Activated CD4-positive, CD25-positive, alpha-beta regulatory T cell (primary cell): ENCODE measurements at places on chromosomes 6 and 20.

- DNase-seq, result no peak
These were observed 934.3 kb downstream of the GRIK2 start for GRCh38 chr6:102327697-102328225.

- DNase-seq, result no peak
These were observed 10.0 kb upstream of the SIRPG start for GRCh38 chr20:1667502-1668085.

- DNase-seq, result no peak
These were observed 802.4 kb downstream of the PHF3 start for GRCh38 chr6:64437996-64438395.

DNA sequence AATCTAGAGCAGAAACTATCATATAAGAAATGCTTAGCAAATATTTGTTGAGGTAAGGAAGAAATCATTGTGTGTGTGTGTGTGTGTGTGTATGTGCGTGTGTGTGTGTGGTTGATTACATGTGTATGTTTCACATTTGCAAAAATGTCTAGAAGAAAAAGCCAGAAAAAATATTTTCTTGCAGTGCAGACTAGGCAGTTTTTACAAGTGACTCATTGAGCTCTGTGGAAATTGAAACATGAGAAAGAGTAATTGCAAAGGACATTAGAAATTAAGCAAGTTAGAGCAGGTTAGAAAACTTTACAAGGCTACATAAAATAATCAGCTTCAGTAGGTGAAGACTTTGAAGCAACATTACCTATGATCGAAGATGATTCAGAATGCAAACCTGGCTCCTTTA is 669.0 kb upstream of the EYS start:
- no peak for DNase-seq

DNA sequence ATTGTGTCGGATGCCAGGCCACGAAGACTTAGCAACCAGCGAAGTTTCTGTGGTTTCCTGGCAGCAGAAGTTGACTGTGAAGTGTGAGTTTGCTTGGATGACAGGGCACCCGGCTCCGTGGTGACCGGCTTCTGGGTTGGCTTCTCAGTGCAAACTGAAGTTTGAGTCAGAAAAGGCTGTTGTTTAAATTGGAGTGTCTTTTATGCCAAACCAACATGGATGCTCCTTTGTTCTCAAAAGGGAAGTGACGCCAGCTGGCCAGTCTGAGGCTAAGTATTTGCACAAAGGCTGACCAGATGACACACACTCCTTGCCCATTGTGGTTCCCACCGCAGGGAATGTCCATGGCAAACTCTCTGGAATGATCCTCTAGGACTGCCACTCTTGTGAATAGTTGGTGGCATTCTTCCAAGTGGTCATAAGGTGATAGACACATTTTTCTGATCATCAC is 164.8 kb upstream of the QKI start:
- DNase-seq, result no peak

DNA sequence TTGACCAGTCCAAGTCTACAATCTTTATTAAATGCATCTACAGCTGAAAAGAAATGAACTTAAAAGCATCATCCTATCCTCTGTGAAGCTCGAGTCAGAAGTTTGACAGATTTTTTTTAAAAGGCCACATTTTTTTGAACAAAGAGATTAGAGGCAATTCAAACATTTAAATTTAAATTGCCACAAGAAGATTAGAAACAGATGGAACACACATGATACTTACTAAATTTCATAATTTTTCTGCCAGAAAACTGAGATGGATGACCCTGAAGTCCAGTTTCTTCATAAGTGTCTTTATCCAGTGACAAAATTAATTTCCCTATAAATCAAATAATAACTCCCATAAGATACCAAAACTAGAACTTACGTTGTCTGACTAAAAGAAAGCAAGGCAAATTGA is 4.3 kb downstream of the RPP40 start:
- DNase-seq, result no peak

GRCh38 chr20:12535770-12536169 is 473.0 kb upstream of the SPTLC3 start:
- DNase-seq, result no peak

DNA sequence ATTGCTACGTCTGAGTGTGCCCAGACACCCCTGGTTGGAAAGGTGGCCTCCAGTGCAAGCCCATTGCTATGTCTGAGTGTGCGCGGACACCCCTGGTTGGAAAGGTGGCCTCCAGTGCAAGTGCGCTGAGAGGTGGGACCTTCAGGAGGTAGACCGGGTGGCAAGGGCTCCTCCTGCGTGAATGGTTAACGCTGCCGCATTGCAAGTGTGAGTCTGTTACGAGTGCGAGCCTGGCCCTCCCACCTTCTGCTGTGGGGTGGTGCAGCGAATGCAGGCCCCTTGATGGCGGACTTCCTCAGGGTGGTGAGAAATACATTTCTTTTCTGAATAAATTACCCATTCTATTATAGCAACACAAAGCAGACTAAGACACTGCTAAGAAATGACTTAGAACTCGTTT is 208.8 kb downstream of the DLL1 start:
- DNase-seq, result no peak

DNA sequence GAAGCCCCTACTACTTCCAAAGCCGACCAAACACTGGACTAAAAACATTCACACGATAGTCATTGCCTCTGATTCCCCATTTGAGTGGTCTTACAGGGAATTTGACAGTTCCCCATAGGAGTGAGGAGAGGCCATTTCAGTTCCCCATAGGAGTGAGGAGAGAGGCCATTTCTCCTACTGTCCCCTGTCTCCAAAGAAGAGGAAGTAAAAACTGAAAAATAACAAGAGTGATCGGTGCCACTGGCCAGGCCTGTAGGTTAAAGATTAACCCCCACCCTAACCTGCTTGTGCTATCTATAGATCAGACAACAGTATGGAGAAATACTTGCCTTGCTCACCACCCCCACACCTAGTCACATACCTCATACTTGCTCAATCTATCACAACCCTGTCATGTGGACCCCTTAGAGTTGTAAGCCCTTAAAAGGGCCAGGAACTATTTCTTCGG is 204.0 kb upstream of the MOCS1 start:
- no peak for DNase-seq

DNA sequence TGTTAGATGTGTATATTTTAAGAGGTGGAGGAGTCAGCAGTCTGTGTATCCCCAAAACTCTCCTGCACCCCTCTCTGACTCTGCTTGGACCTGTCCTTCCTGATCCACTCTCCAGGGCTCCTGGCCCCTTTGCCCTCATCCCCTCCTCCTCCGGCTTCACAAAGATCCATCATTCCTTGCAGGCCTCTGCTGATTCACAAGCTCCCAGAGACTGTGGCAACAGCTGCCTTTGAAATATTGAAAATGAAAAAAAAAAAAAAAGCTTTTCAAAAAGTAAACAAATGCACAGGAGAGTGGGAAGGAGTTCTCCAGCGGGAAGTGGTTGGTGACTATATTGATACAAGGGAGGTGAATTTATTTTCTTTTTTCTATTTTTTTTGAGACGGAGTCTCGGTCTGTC is 330.2 kb upstream of the SULF2 start:
- no peak for DNase-seq

DNA sequence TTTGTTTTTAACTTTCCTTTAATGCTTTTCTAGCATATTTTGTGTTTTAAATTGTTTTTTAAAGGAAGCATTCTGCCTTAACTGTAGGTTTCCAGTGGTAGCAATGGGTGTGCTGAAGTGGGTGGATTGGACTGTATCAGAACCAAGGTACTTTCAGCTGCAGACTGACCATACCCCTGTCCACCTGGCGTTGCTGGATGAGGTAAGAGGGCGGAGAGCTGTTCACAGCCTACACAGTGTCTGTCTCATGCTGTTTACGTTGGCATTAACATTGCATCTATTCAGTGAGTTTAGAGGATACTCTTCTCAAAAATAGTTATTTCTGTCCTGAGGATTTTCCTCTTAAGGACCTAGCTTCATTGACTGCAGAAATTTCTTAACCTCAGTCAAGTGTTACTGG is 11.9 kb downstream of the NELFCD start:
- no peak for DNase-seq

DNA sequence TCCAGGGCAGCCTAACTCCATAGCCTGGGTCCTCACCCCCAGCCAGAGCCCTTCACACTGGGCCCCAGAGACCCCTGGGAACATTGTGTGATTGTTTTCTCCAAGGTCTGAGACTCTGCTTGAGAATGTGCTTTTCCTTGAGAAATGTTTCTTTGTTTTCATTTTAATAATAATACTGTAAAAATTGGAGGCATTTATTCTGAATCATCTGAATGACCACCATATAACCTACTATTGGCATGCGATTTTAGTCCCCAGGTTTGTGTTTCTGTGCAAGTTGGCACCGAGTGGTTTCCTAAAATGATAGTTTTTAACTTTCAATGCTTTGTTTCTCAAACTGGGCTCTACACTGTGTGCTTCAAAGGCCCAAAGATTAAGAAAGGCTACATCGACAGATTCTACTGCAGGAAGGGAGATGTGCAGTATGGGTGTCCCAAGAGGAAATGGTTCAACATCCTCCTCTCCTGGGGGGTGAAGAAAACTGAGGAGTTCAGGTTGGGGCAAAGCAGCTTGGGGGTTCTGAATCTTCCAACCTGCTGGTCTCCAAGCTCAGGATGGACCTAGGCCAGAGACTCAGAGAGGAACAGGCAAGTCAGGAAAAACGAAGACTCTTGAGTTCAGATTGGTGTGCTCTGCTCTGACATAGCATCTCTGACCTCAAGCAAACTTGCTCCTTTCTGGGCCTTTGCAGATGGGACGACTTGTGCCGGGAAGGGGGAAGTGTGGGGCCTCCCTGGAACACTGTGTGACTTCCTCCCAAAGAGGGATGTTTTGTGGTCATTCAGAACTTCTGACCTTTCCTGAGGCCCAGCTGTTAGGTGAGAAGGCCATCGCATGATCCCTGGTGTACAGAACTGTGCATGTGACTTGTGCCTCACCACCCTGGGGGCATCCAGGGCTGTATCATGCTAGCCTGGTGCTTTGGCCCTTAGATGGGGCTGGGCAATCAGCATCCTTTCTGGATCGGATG is 31.0 kb downstream of the DAAM2 start:
- DNase-seq, result no peak

DNA sequence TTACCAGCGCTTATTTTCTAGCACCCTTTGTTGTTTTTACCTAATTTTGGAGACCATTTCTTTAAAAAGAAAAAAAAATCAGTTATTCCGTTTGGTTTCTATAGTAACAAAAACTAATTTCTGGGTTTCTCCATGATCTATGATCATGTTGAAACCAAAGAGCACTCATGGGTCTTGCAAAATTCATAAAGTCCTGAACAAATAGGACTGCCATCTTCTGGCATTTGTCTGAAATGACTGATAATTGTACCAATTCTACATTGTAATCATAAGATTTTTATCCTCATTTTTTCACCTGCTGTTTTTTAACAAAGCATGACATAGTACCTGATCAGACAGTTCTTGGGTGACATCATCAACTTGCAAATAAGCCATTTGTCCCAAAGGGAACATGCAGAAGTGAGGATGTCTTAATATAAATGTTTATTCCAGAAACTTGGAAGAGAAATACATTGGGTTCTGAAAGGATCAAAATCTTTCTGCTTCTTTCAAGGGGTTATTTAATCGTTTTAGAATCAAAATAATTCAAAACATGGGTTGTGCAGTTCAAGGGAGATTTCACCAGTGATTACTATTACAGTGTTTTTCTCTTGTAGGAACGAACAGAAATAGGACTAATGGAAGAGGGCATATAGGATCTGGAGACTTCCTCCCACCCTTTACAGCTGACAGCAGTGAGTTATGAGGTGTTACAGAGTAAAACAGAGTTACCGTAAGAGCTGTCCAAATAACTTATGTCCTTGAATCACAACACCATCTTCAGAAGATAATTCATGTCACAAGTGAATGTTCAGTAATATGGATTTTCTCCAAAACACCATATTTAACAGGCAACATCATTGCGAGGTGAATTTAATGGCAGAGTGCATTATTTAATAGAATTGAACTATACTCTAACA is 87.1 kb upstream of the GJE1 start:
- DNase-seq, result no peak

GRCh38 chr6:139311831-139312230 is 20.0 kb upstream of the TXLNB start:
- DNase-seq, result no peak

- no peak for DNase-seq
These were observed 69.1 kb downstream of the TMEM244 start for GRCh38 chr6:129792049-129792448.

DNA sequence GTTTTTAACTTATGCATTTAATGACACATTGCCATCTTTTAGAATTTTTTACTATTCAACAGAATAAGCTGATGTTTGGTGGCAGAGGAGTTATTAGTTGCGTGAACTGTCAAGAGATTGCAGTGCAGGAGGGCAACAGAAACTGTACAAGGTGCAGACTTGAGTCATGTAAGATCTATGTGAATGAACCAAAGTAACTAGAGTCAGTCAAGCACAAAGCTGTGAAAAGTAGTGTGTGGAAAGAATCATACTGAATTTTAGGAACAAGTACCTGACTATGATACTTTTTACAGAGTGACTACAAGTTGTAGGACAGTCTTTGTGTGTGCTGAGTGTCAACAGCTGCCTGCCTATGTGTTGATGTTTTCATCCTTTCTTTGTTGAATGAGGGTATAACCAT is 2.7 kb upstream of the C6orf163 start:
- DNase-seq, result no peak

GRCh38 chr6:2756687-2757224 is 6.0 kb upstream of the MYLK4 start:
- DNase-seq, result no peak
